ENCODE measurements at places on chromosomes 1 and 21. TPM values are rescaled to one million over a fixed set of nuclear protein-coding genes. Genes with fewer than 3 reads are reported as not detected.

The RBM11 gene
- total RNA-seq: 0.42 TPM

DNA sequence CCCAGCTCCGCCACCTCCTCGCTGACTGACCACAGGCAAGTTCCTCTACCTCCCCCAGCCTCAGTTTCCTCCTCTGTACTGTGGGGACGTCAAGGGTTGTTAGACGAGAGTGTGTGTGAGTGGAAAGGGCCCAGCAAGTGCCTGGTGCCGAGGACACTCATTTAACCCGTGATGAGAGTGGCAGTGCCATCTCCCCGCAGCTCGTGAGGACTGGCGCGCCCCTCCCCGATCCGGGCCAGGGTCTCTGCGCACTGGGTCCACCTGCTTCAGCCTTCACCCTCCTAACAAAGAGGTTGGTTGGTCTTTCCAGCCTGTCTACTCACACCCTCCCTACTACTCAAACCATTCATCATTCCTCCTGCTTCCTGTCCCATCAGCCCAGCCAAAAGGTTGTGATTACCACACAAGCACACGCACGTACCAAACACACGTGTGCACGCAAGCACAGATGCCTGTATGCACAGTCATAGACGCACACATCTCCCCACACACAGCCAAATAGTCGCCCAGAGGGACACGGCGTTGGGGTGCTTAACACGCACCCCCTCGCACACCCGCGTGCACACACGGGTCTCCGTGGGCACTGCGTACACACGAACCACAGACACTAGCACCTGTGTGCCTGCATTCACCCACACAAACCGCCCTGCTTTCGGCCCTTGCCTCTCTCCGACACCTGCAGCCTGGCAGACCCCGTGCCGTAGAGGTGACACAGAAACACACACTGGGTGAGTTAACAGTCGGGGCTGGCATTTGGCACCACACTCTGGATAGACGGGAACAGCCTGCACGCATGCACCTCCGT, 39.3 kb downstream of the TAS1R2 start:
- no peak for DNase-seq

The ZNF695 gene
- total RNA-seq: not detected

DNA sequence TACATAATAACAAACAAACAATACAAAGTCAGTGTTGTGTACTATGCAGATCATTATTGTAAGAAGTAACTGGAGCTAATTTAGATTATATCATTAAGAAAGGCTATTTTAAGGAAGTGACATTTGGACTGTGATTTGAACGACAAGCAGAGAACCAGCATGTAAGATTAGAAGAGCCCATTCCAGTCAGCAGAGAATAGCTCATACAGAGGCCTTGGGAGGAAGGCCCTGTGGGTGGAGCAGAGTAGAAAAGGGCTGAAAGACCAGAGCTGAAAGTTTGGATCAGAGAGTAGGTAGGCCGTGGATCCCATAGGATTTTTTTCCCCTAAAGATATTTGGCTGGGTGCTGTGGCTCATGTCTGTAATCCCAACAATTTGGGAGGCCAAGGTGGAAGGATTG, 190.1 kb downstream of the OMA1 start:
- DNase-seq: peak; percentile 53

DNA sequence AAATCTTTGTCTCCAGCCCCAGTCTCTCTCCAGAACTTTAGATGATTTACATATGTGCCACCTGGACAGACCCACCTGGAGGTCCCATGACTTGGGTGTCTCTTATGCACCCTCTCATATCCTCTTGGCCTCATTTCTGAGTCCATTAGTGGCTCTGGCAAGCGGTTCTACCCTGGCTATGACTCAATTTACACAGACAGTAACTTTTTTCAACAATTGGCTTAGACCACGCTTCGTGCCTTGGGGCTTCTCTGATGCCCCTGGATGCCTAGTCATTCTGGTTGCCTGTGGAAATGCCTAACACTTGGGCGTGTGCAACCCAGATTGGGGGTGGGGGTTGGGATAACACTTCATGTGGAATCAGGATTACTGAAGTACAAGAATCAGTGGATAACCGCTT, 57.1 kb upstream of the GADD45A start:
- DNase-seq: no peak

GRCh38 chr1:42136466-42136865, 16.7 kb upstream of the GUCA2B start:
- DNase-seq: no peak

The SLC22A15 gene
- 2.2 TPM for total RNA-seq

DNA sequence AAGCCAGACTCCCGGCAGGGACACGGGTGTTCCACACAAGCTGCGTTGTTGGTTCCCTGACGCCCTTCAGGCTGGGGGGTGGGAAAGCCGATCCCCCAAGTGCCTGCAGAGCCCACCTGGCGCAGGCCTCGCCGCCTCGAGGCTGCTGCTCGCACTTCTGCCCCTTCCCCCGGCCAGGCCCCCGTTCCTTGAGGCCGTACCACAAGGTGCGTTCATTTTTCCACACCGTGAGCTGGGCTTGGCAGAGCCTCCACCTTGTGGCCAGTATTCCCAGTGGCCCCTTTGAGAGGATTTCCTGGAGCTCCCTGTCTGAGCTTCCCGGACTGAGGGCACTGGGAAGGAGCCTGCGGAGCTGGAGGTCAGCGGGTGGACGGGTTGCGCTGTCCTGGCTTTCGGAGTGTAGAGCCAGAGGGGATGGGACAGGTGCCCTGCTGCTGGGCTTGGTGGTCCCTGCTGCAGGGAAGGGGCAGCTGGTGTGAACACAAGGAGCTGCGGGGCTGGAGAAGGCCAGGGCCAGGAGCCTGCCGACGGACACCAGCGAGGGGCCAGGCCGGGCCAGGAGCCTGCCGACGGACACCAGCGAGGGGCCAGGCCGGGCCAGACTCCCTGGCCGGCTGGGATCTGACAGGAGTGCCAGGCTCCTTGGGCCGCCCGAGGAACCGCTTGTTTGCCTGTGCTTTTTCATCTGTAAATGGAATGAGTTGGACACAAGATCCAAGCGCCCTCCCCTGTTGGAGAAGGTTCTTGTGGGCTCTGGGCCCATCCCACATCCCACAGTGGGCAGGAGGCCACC, 18.4 kb downstream of the PDXK start:
- no peak for DNase-seq

The POU2F1 gene
- 7.3 TPM for total RNA-seq

The UMODL1 gene
- total RNA-seq: 0.13 TPM

The OR10Z1 gene
- total RNA-seq: not detected

GRCh38 chr1:183998045-183998444, 39.5 kb downstream of the COLGALT2 start:
- no peak for DNase-seq

The WNT2B gene
- 6.3 TPM for total RNA-seq

The TP73 gene
- total RNA-seq: not detected

DNA sequence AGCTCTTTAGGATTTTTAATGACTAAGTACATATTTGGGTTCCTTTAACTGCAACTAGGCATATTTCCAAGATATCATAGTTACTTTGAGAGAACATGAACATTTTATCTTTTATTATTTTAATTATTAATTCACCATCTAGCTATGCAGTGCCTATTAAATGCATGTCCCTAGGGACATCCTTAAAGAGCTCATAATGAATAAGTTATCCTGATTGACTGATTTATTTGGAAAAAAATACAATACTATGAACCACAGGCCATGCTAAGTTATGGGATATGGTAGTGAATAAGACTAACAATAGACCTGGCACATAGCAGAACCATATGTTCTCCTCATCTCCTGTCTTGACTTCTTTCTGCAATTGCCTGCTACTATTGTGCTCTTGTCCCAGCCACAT, 16.4 kb upstream of the C1orf105 start:
- no peak for DNase-seq

- DNase-seq: no peak
Measured at GRCh38 chr1:167499106-167499505, 19.2 kb downstream of the CD247 start.

DNA sequence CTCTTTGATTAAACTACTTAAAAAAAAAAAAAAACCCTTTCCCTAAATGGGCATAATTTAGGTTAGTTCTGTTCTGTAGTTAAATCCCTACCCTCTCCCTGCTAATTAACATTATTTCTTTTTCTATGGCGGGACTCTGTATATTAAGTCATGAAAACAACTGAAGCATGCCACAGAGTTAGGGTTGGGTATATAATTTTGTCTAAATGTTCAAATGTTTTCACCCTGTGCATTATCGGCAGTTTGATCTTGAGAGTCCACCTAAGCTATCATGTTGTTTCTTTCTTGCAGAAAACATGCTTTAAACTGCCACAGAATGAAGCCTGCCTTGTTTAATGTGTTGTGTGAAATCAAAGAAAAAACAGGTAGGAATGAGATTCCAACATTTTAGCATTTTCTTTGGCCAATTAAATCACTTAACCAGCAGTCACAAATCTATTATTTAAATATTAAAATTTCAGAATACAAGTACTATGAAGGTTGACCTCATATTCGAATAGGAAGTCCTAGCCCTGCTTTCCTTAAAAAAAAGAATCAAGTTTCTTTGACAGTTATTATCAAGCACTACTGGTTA, 4.0 kb downstream of the PBX1 start:
- no peak for DNase-seq

- DNase-seq: no peak
Measured at GRCh38 chr1:33339413-33339812, 18.5 kb upstream of the A3GALT2 start.

DNA sequence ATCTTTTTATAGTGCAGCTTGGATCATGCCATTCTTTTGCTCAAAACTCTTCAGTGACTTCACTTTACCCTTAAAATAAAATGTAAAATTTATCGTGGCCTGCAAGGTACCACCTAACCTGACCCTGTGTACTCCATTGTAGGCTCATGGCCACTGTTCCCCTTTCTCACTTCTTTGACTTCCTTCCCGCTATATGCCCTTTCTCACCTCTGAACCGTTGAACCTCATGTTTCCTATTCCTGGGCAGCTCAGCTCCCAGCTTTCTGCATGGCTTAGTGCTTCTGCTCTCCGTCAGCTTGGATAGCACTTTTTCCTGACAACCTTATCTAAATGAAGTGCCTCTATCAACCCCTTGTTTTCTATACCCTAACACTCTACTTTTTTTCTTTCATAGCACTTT, 61.1 kb upstream of the GPR25 start:
- DNase-seq: no peak

The HCRTR1 gene
- 0.45 TPM for total RNA-seq

The TCHHL1 gene
- not detected for total RNA-seq

GRCh38 chr1:54126271-54126815, 26.5 kb downstream of the CDCP2 start:
- no peak for DNase-seq

GRCh38 chr21:18384771-18385170, 18.8 kb downstream of the TMPRSS15 start:
- DNase-seq: no peak

The XCL1 gene
- 1.2 TPM for total RNA-seq

GRCh38 chr1:65703853-65704252, 88.8 kb upstream of the PDE4B start:
- peak; percentile 37 for DNase-seq

The KCNN3 gene
- 11.4 TPM for total RNA-seq

GRCh38 chr1:51418384-51418959, 88.1 kb upstream of the TTC39A start:
- DNase-seq: no peak

- DNase-seq: no peak
Measured at GRCh38 chr1:24849672-24850295, 80.3 kb downstream of the RUNX3 start.

GRCh38 chr1:23383577-23384311, 14.1 kb upstream of the ZNF436 start:
- no peak for DNase-seq

- DNase-seq: no peak
Measured at GRCh38 chr1:71269818-71270217, 189.0 kb upstream of the ZRANB2 start.

DNA sequence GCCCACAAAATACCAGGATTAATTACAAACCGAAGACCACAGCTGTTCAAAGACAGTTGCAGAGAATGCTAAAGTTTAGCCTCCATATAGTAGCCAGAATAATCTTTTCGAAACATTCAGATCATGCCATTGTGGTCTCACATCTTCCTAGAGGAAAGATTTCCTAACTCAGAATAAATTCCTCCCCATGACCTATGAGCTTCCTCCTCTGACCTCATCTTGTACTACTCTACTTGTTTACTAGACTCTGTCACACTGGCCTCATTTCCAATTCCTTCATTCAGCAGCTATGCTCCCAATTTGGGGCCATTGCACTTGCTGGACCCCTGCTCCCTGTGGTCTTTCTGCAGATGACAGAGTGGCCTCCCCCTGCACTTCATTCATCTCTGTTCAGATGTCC, 71.8 kb upstream of the LRRC53 start:
- DNase-seq: no peak

- DNase-seq: no peak
Measured at GRCh38 chr1:83769072-83769471, 229.9 kb downstream of the TTLL7 start.

DNA sequence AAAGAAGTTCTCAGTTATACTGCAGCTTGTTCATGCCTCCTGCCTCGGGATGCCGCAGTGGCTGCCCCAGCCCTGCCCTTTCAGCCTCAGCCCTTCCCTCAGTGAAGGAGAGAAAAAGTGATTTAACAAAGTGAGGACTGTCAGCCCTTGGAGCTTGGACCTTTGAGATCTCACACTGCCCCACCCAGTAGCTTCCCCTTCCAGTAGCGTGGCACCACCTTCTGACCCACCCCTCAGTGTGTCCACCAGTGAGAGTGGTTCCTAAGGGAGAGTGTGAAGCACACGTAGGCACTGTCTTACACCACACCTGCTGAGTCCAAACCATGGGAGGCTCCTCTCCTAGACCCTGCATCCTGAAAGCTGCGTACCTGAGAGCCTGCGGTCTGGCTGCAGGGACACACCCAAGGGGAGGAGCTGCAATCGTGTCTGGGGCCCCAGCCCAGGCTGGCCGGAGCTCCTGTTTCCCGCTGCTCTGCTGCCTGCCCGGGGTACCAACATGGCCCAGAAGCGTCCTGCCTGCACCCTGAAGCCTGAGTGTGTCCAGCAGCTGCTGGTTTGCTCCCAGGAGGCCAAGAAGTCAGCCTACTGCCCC, at the start of gene CDA:
CDA (plus strand) TSS at position 464 of the 592 bp plus-strand sequence; CDS start at position 497, 33 bp downstream.
- DNase-seq: no peak

- DNase-seq: no peak
Measured at GRCh38 chr1:160048335-160048734, 16.5 kb upstream of the PIGM start.
